ENCODE measurements at places on chromosomes 3 and 15.
A peak's percentile ranks its signal among the peaks of the same experiment; 100 is the strongest.

DNA sequence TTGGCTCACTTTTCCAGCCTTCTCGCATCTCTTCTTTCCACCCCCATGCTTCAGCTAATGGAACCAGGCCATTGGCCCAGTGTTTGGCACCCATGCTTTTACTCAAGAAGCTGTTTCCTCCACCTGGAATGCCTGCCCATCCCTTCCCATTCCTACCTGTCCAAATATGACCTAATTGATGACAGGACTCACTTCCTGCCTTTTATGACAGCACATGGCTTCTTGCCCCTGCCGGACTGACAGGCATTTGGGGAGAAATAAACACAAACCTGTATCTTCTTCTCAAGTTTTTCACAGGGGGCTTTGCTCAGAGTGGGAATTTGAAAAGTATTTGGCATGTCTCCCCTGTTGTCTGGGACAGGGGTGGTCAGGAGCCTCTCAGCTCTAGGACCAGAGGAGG, 120.1 kb downstream of the ABHD5 start:
- DNase-seq, result no peak

DNA sequence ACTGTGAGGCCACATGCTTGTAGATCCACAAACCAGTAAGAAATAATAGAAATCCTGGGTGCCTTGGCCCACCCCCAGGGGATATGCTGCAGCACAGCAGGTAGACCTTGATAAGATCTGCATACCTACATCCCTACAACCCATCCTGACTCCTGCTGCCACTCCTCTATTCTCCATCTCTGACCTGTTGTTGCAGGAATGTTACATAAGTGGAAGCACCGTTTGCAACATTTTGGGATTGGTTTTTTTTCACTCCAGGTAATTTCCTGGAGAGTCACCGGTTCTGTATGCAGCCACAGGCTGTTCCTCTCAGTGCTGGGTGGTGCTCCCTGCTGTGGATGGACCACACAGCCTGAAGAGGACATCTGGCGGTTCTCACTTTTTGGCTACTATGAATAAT, 16.1 kb upstream of the CSPG5 start:
- no peak for DNase-seq

DNA sequence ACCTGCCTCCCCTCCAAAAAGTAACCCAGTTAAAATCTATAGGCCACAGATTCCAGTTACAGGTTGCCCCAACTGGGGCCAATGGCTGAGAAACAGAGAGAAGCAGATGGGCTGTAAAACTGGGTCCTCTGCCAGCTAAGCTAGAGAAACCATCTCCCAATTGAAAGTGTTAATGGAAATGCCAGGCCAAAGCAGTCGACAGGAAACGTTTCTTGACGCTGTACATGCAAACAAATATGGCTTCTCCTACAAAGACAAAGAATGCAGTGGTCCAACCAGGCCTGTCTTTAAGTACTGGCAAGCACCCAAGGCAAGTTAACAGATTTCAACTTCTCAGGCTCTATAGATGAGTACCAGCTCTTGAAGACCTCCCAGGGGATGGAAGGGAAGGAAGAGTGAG, 71.3 kb downstream of the MAGI1 start:
- DNase-seq, result no peak

GRCh38 chr3:115961380-115961779, 338.1 kb downstream of the GAP43 start:
- DNase-seq, result peak; percentile 50
